Fibroblast of lung (primary cell): ENCODE measurements at places on chromosomes 7 and 10. TPM values are rescaled to one million over a fixed set of nuclear protein-coding genes. Genes with fewer than 3 reads are reported as not detected.

- DNase-seq, result peak; percentile 94
Observed at GRCh38 chr10:119189811-119190282, 11.2 kb upstream of the PRDX3 start.

DNA sequence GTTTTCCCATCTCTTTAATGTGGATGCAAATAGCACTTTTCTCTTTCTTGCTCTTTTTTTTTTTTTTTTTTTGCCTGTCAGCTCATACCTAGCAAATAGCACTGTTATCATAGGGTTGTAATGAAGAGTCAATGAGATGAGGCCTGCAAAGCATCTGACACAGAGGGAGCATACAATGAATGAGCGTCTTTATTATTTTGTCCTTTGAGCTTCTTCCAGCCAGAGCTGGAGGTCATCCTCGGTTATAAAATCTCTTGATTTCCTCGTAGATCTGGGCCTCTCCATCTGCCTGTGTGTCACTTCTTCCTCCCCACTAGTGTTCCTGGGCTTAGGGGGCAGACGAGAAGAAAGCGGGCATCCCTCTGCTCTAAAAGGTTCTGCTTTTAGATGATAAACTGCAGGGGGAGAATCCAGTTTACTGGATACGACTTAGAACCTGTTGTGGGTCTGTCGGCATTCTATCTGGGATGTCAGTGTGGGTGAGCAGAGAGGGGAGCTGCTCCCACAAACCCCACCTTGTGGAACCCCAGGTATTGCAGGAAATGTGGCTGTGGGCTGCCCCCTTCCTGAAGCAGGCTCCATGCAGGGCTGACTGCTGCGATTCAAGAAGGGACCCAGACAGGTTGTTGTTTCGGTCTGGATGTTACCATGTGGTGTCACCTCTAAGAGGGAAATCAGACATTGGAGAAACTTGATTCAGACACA lies 135.8 kb upstream of the GPR26 start:
- DNase-seq, result no peak

GRCh38 chr7:24757353-24758275 lies at the start of gene GSDME:
GSDME (minus strand) TSS chr7:24757464; CDS start chr7:24749774, 7,690 bp downstream.
- peak; percentile 68 for DNase-seq

DNA sequence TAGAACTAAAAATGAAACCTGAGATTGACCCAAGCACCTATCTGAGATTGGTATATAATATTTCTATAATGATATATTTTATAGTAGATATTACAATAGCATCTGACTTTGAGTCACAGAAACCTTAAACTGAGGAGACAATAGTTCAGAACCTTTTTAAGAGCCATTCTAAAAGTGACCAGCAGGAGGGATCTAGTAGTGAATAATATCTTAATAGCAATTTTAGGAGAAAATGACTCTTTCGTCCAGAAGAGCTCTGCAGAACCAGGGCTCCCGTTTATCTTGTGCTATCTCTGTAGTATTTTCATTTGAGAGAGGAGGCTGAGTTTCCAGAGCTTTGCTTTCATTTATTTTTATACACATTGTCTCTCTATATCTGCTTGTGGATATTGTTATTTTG lies 68.1 kb downstream of the PODXL start:
- DNase-seq, result no peak

DNA sequence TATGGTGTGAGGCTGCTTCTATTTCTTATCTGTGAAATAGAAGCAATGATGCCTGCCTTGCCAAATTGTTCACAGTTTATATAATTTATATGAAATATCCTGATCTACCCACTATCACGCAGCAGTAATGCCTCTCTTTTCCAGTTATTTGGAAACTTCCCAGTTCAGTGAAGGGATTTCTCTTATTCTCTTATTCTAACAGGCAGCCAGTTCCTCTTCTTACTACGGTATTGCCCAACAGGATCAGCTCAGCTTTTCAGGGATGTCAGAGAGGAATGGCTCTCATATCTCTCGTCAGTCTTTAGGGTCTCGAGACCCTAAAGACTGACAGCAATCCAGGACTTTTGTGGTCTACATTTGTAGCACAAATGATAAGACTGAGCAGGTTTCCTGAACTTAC lies 215.6 kb downstream of the CREB5 start:
- no peak for DNase-seq

DNA sequence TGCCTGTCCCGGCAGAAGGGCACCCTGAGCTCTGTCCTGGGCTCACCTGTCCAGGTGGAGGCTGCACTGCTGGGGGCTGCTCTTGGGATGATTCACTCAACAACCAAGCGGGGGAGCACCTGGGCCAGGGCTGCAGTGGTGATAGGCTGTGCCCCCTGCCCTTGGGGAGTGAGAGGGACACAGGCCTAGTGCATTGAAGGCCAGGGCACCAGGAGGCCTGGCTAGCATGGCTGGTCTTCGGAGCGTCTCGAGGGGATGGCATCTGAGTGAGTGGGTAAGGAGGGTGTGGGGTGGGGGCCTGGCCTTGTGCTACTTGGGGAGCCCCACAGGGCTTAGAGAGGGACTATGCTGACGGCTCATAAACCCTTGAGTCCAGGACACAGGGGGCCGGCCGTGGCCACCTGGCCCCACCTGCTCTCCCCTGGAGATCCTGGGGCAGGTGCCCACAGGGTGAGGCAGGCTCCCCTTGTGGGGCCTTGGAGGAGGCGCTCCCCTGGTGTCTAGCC lies 3.1 kb downstream of the PWWP2B start:
- no peak for DNase-seq

DNA sequence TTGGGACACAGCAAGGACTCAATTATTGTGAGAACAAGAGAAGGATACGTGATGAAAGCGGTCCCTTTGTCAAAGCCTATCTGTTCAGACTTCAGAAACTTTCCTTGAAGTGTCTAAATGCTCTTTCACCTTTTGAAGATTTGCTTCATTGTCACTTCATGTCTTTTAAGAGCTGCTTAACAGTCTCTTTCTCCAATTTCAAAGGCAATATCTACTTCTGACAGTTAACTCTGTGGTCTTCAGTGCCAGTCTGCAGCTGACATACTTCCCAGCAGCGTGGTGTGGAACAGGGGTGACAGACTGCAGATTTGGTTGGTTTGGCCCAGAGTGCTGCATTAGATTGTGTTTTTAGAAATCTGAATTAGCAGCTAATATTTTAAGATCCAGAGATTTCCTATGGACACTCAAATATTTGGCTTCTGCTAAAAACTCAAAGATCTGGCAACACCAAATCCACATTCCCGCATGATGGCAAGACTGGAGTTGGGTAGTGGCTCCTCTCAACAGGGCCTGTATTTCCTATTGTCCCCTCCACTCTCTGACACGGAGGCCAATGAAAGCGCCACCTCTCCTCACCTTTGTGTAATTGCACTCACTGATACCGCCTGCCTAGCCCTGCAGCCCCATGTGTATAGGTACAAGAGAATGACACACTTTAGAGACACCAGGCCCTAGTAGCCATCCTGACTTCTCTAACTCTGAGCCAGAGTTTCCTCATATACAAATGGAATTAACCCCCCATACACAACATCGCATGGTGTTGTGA lies 11.5 kb downstream of the SCRN1 start:
- no peak for DNase-seq

- DNase-seq, result no peak
Observed at GRCh38 chr10:35133586-35133985, 6.9 kb downstream of the CREM start.

DNA sequence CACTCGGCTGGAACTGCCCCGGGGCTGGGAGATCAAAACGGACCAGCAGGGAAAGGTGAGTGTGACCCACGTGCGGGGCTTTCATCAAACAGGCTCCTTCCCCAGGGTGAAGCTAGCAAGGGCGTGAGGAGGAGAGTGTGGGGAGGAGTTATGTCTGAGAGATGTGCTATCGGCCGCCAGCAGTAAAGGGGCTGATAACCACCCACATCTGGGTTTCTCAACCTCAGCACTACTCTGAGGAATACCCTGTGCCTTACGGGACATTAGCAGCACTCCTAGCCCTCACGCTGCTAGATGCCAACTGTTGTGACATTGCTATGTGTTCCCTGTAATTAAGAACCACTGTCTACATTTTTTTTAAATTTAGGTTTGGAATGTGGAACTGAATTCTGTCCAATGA lies 113.9 kb upstream of the STK17A start:
- DNase-seq, result no peak

- DNase-seq, result no peak
Observed at GRCh38 chr10:97367126-97367649, 32.7 kb upstream of the FRAT2 start.

DNA sequence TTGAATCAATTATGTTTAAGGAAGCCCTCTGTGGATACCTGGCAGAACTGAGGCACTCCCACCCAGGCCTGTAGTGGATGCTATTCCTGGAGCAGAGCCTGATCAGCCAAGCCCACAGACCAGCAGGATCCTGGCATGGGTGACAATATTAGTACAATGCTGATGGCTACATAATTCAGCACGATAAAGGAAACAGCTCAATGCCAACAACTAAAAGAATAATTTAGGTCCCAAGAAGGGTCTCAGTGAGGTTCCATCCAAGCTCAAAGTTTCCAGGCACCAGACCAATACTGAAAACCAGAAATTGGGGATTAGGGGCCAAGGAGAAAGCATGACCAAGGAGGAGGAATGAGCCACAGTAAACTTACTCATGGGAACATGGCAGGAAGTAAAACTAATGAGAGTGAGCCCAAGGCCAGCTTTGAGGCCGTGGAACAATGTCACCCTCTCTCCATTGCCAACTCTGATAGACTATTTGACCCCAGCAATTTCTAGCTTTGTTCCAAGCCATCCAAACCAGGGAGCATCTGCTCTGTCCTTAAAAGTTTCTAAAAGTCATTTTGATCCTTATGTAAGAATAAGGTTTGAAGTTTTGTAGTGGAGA lies 1082.4 kb downstream of the KCNMA1 start:
- DNase-seq, result no peak

GRCh38 chr10:114353383-114353782 lies 50.9 kb downstream of the AFAP1L2 start:
- DNase-seq, result no peak

DNA sequence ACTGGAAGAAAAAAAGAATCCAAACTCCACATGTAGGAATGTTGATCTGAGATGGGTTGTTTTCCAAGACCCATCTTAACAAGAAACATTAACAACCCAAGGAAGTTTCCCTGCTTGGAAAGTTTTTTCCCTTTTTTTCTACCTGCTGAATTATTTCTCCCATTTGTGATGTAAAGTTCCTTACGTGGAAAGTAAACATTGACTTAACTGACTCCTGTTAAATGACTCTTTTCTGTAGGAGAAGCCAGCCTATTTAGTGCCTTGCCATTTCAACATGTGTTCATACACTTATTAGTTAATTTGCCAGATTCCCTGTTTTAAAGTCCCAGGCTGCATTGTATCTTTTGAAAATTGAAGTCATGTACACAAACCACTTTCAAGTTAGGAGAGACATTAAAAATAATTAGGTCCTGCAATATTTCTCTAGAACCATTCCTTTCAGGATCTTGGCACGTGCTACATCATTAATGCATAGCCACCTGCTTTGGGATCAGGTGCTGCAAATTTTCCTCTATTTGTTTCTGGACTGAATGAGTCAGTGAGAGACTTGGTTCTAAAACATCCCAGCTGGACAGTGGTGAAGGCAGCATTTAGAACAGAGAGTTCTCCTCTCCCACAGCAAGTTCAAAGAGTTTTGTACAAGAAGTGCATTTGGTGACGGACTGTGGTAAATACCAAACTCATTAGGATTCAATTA lies 698.5 kb downstream of the SUGCT start:
- no peak for DNase-seq

The IL6 gene
- total RNA-seq, result 22.1 and 33.7 TPM in 2 replicates

The DGKI gene
- total RNA-seq, result 1.3 and 2.1 TPM in 2 replicates

The PRKCQ gene
- under 0.01 and 0.26 TPM in 2 replicates for total RNA-seq

The AS3MT gene
- 8.1 and 10.5 TPM in 2 replicates for total RNA-seq

The CD36 gene
- total RNA-seq, result 41.0 and 93.5 TPM in 2 replicates
